ENCODE measurements at places on chromosomes 1 and 21.

- no peak for DNase-seq
Measured at GRCh38 chr21:26847002-26847401, 1.8 kb upstream of the ADAMTS1 start.

DNA sequence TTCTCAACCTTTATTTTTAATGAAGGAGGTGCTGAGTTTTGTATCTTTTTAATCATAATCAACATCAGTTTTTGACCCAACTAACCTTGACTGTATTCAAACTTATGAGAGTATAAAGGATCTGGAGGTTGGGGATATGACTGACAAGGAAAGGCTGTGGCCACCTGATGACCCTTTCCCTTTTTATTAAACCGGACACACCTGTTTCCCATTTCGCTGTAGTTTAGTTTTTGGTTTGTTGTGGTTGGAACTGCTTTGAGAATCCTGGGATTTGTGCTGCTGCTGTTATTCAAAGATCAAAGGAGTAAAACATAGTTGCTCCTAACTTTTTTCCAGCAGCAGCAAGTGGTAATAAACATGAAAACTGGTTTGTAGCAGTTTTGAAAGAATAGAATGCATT, 12.4 kb downstream of the PRPF38A start:
- DNase-seq: no peak

GRCh38 chr1:41919764-41920397, 1.2 kb upstream of the HIVEP3 start:
- no peak for DNase-seq

GRCh38 chr1:32947669-32948389, 16.8 kb downstream of the RNF19B start:
- DNase-seq: no peak

DNA sequence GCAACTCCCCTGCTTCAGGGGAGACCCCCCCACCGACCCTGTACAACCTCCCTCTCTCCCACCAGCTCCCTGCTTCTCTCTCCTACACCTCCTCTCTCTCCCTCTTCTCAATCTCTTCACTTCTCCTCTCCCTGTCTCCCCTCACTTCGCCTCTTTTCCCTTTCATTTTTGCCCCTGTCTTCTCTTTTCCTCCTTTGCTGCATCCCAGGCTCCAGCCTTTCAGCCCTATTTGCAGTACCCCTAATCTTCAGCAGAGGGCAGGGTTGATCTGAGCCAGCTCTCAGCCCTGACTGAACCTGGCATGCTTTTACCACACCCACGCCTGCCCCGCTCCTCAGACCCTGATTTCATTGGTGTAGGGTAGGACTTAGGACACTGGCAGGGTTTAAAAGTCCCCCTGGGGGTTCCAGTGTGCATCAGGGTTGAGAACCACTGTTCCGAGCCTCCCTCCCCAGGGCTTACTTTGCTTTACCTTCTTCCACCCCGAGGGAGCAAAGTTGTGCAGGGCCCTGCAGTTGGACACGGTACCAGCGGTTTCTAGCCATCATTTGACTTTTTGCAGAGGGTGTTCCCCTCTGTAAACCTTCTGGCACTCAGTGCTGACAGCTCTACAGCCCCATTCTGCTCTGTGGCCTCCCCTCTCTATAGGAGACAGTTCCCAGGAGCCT, 67.3 kb upstream of the CNTN2 start:
- DNase-seq: no peak

DNA sequence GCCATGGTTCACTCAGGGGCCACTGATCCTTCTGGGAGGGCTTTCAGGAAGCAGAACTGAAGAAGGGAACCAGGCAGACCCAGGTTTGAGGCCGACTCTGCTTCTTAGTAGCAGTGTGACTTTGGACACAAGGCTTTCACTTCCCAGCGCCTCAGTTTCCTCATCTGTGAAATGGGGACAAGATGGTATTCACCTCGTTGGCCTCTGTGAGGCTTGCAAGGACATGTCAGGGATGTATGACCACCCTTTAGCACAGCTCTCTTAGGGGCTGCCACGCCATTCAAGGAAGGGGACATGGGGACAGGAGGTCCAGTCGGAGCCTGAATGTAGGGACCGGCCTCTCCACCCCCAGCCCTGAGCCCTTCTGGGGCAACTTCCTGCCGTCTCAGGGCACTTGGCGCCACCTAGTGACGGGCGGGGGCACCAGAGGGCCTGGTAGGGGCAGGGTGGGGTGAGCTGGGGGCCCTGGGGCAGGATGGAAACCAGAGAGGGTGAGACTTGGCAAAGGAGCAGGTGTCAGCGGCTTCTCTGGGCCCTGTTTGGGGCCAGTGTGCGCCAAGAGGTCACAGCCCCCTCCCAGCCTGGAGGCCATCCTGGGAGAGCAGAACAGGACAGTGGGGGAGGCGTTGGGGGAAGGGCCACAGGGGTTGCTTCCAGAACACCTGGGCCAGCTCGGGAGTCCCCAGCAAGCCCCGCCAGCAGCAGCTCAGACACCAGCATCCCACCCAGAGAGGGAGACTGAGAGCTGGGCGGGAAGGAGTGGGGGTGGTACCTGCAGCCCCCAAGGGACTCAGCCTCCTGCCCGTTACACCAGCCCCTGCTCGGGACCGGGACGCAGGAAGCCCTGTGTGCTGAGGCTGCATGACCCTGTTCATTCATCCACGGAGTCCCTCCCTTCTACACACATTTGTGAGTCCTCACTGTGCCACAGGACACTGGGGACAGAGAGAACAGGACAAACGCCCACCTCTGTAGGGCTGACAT, 102.5 kb upstream of the TARDBP start:
- peak; percentile 52 for DNase-seq

DNA sequence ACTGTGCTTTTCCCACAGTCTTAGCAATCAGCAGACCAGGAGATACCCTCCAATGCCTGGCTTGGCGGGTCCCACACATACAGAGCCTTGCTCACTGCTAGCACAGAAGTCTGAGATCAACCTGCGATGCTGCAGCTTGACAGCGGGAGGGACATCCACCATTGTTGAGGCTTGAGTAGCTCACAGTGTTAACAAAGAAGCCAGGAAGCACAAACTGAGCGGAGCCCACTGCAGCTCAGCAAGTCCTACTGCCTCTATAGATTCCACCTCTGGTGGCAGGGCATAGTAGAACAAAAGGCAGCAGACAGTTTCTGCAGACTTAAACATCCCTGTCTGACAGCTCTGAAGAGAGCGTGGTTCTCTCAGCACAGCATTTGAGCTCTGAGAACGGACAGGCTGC, 33.4 kb downstream of the MNDA start:
- DNase-seq: no peak

- DNase-seq: no peak
Measured at GRCh38 chr21:46618738-46619379, 14.0 kb upstream of the S100B start.

- DNase-seq: no peak
Measured at GRCh38 chr1:83547901-83548300, 451.0 kb downstream of the TTLL7 start.

DNA sequence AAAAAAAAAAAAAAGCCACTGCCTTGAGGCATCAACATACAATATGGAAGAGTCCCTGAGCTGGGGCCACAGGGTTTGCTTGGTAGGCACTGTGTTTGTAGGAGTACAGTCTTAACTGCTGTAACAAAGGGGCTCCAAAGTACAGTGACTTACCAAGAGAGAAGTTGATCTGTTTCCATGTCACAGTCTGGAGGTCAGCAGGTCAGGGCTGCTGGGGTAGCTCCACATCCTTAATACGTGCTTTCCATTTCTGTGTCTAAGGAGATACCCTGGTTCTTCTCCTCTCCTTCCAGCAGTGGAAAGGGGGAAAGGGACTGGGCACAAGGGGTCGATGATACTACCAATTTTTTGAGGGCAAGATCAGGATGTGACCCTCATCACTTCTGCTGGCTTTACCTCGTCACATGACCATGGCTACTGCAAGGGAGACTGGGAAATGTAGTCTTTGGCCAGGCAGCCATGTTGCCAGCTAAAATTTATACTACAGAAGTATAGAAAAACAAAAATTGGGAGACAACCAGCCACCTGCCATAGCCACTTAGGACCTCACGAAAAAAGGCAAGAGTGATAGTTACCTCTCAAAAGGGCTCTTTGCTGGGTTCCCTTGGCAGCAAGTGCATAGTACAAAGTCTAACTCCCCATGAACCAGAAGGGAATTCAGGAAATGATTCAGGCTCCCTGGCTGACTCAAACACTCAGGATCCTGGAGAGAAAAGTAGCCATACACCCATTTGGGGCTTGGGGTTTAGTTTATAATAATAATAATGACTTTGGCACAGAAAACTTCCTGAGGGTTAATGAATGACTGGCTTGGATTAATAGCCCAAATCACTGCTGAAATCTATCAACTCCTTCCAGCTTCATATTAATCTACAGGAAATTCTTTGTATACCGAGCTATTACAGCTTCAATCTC, 52.7 kb upstream of the ATP5PO start:
- DNase-seq: no peak

DNA sequence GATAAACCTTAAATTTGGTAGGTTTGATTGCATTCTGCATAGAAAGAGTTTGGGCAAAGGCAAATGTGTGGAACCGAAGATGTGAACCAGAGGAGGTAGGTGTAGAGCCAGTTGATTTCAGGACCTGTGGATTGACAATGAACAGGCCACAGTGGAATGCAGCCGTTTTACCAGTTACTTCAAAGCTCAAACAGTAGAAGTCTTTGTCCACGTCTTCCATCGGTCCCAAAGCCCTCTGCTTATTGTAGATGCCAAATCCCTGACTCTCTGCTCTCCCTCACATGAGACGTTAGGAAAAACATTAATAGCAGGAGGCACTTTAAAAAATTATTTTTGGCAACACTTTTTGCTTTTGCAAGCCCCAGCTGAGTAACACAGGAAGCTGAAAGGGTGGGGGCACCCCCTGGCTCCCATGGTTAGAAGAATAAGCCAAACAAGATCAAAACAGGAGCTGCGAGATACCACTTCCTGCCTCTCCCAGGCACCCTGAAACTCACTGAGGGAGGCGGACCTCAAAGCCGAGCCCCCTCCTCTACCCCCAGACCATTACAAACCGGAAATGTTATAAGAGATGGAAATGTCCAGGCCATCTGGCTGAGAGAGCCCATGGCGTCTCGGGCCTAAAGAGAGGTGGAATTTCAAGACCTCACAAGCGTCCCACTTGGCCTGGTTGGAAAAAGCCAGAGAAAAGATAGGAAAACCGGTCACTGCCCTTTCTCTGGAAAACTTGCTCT, 13.5 kb downstream of the TRAF3IP3 start:
- peak; percentile 91 for DNase-seq

GRCh38 chr1:167563579-167564246, 10.2 kb upstream of the CREG1 start:
- peak; percentile 71 for DNase-seq

DNA sequence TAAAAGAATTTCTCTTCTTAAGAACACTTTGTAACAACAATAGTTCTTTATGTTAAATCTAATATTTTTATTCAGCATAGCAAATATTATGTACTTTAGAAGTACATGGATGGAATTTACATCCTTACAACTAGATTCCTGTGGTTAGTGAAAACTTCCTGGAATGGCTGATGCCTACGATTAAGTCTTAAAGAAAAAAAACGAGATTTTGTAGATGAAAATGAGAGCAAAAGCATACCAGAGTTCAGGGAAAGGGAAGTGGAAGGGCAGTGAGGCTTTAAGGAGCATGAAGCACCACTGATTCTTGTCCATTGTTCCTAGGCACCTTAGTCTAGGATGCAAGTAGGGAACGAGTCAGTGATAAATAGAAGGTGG, 26.7 kb downstream of the CFH start:
- no peak for DNase-seq

- no peak for DNase-seq
Measured at GRCh38 chr1:167643441-167643840, 13.4 kb downstream of the RCSD1 start.

DNA sequence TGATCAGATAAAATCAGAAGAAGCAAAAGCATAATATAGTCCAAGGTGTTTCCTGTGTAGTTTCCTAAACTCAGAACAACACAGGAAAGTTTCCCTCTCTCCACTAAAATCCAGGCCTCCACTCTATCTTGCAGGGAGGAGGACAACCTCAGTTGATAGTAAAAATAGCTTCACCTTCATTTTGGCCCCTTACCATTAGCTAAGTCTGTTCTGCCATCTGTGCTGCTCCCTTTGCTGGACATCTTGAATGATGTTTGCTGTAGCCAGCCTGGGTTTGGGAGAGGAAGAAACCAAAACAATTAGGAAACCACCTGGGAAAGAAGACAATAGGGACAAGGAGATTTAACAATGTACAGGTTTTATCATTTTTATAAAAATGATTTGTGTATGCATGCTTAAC, 18.6 kb downstream of the DCAF8 start:
- DNase-seq: no peak

DNA sequence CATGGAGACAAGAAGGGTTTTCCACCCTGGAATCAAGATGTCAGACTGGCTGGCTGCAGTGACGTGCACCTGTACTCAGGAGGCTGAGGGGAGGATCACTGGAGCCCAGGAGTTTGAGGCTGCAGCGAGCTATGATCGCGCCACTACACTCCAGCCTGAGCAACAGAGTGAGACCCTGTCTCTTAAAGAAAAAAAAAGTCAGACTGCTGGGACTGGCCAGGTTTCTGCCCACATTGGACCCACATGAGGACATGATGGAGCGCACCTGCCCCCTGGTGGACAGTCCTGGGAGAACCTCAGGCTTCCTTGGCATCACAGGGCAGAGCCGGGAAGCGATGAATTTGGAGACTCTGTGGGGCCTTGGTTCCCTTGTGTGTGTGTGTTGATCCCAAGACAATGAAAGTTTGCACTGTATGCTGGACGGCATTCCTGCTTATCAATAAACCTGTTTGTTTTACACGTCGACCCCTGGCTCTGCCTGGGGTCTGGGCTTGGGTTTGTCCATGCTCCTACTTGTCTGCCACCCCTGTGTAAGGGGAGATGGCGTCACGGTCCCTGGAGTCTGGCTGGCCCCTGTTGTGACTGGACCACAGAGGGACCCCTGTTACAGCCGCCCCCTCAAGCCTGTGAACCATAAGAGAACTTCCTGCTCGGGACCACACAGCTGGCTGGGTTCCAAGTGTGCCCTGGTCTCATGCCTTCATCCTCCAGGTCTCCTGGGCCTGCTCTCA, 20.9 kb upstream of the VPS13D start:
- DNase-seq: peak; percentile 85
